ENCODE measurements at places on chromosomes 4 and X.

GRCh38 chr4:148166132-148166591, 276.1 kb downstream of the NR3C2 start:
- DNase-seq = no peak

GRCh38 chr4:57305836-57306235, 195.7 kb upstream of the IGFBP7 start:
- no peak for DNase-seq

GRCh38 chrX:107675823-107676555, 47.7 kb downstream of the PRPS1 start:
- DNase-seq = peak; percentile 12

GRCh38 chr4:118282692-118283091, 70.1 kb downstream of the PRSS12 start:
- peak; percentile 44 for DNase-seq

- DNase-seq = no peak
Measured at GRCh38 chr4:182276210-182277109, 33.3 kb downstream of the TENM3 start.

- DNase-seq = no peak
Measured at GRCh38 chr4:3729882-3730226, 36.3 kb upstream of the ADRA2C start.

DNA sequence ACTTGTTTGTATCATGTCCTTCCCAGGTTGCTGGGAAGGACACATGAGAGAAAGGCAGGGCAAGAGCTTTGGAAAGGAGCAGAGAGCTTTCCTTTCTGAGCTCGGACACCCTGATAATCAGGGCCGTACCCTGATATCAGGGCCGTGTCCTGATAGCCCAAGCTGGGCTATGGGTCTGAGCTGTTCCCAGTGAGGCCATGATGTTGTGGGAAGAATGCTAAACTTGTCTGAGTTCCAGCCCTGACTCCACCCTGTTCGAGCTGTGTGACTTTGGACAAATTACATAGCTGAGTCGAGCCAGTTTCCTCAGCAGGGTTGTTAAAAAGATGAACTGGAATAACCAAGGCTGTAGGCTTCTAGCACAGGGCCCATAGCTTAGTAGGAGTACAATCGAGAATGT, 3.3 kb upstream of the CXCR3 start:
- no peak for DNase-seq

DNA sequence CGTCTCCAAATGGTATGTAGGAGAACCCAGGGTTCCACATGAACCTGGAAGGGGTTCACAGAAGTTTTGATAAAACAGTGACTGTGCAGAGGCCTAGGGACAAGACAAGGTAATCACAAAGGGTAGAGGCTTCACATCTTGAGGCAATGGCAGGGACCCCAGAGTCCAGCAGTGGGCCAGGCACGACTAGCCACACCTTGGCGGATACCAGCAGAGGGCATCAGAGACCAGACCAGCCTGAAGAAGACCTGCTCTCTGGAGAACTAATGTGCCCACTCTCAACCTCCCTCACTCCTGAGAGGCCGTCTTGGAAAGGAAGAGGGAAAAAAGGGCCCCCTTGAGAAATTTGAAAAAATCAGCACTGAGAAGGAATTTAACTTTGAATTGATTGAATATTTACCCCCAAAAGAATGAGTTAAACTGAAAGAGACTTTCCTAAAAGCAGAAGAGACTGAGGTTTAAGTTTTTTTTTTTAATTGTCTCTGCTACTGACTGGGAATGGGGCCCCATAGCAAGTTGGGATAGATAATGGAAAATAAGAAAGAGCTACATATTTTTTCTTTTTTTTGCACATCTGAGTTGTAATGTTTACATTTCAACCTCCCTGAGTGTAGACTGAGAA, 243.8 kb upstream of the JADE1 start:
- DNase-seq = no peak

- DNase-seq = no peak
Measured at GRCh38 chr4:82561786-82562563, at the start of gene TMEM150C. TSS of gene TMEM150C (minus strand) at chr4:82561988. CDS start at chr4:82504657, 57,331 bp downstream.

DNA sequence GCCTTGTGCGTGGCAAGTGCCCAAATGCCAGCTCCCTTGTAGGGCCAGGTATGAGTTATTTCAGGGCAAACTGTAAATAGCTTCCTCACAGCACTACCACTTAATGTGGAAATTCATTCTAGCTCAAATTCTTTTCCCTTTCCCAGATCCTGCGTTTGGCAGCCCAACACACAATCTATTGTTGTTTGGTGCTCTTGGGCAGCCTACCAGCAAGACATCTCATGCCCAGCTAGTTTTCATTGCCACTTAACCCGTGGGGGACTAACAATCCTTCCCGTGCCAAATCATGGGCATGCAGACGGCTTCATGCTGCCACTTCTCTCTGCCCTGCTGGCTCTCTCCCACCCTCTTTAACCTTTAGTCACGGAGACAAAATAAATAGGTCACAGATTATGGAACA, 454.2 kb downstream of the GRIA2 start:
- DNase-seq = no peak

GRCh38 chr4:10082459-10083272, 33.9 kb downstream of the WDR1 start:
- no peak for DNase-seq

GRCh38 chr4:38309471-38309870, 349.3 kb downstream of the PTTG2 start:
- DNase-seq = no peak

- peak; percentile 83 for DNase-seq
Measured at GRCh38 chr4:56723201-56723605, 42.1 kb upstream of the HOPX start.

- DNase-seq = no peak
Measured at GRCh38 chrX:90617710-90618325, 696.1 kb downstream of the TGIF2LX start.

- peak; percentile 75 for DNase-seq
Measured at GRCh38 chrX:45851434-45851991, 650.8 kb upstream of the DIPK2B start.

DNA sequence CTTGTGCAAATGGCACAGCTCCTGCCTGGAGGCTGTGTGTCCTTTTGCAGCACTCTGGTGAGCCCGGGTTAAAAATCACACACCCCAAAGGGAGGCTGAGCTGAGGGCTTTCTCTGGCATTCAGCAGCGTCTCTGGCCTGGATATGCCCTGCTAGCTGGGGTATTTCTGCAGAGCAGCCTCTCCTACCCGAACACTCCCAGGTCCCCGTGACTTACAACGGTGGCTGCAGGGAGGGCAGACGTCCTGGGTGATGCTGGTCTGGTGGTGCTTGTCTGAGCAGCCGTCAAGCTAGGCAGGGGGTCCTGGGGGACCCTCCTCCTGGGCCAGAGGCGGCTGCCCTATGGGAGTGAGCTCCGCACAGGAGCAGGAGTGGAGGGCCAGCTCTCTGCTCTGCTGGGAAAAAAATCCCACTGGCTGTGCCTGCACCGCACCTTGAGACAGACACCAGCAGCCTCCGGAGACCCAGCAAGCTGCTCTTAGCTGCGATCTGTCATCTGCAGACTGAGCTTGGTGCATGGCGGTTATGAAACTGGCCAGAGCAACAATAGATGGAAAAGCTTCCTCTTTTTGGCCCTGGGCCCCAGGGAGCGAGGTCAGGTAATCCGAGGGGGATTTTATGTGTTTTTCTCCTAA, 41.3 kb upstream of the ASMTL start:
- DNase-seq = no peak

GRCh38 chr4:144716778-144717177, 70.8 kb downstream of the HHIP start:
- DNase-seq = no peak

DNA sequence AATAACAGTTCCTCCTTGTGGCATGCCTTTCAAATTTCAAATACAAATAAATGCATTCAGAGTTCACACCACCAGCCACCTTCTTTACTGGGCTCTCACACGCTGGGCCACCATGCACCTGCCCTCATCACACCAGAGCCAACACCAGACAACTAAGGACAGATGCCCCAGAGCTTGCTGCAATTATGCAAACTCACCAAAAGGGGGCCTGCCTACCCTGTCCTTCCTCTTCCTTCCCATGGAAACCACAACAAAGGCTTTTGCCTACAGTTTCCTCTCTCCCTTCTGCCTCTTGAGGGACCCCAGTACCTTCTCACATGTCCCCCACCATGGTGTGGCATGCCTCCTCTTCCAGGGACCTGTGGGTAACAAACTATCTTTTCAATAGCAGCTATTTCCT, 1333.9 kb upstream of the TENM3 start:
- DNase-seq = no peak

GRCh38 chrX:17939724-17940123, 78.6 kb upstream of the RAI2 start:
- no peak for DNase-seq

DNA sequence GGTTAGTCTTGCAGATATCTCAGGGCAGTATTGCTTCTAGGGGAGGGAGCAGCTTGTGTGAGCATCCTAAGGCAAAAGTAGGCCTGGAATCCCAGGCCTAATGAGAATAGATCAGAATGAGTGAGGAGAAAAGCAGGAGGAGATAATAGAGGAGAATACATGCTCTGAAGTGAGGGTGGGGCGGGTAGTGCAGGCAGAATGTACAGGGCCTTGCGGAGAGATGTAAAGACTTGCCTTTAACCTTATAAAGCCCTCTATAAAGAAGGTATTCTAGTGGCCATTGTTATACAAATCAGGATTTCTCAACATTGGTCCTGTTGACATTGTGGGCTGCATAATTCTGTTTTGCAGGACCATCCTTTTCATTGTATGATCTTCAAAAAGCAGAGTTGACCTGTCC, 855.3 kb downstream of the PCDH7 start:
- no peak for DNase-seq

GRCh38 chrX:116417214-116417613, 19.2 kb upstream of the SLC6A14 start:
- DNase-seq = no peak

DNA sequence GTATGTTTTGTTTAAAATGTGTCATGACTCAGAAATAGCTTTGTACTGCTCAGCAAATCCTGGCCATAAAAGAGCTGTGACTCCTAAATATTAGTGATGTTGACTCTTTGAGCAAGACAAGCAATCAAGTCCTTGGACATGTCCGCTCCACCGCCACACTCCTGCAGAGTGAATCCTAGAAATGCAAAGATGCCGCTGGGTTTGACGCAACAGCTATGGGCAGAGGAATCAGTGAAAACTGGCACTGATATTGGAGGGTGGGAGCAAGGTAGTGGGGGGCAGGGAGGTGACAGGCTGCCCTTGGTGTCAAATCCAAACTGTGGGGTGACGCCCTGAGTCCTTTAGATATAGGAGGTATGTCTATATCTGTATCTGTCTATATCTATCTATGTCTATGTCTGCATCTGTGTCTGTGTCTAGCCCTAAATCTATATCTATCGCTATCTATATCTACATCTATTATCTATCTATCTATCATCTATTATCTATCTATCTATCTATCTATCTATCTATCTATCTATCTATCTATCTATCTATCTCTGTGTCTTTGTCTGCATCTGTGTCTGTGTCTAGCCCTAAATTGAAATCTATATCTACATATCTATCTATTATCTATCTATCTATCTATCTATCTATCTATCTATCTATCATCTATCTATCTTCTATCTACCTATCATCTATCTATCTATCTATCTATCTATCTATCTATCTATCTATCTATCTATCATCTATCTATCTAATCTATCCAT, 129.7 kb downstream of the CPE start:
- DNase-seq = no peak

- no peak for DNase-seq
Measured at GRCh38 chr4:184441461-184442313, 32.7 kb downstream of the IRF2 start.

- peak; percentile 20 for DNase-seq
Measured at GRCh38 chrX:131068945-131069719, 11.0 kb downstream of the ARHGAP36 start.

GRCh38 chr4:44231006-44231405, 217.6 kb downstream of the KCTD8 start:
- DNase-seq = no peak

GRCh38 chrX:11665168-11666111, at the start of gene ARHGAP6:
TSS of gene ARHGAP6 (minus strand) at chrX:11665920. CDS start at chrX:11664828, 1,092 bp downstream.
- DNase-seq = no peak

DNA sequence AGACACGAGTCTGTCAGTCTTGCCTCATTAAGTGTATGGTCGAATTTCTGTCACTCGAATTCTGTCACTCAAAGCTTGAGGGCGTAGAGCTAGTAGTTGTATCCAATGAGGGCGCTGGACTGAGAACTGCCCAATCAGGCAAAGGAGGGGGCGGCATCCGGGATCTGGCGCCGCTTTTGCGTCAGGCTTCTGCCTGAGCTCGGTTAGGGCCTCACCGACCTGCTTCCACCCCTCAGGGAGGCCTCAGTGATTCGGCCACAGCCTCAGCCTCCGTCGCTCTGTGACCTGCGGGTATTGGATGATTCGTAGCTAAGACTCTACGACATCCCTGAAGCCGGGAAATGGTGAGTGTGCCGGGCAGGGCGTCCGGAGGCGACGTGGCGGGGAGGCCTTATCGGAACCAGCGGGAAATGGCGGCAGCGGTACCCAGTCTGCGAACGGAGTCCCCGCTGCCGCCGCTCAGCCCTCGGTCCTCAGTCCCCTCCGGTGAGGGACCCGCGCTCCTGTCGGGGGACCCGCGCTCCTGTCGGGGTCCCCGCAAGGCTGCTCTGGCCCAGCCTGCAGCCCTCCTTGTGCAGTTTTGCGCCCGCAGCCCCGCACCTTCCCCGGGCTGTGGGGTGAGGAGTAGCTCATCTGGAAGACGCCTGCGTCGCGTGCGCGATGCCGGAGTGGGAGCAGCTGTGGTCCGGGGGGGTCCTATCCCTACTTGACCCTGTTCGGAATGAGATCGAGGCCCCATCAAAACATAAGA, 88.3 kb downstream of the ZNF718 start:
- no peak for DNase-seq

GRCh38 chr4:161714022-161714751, 449.6 kb downstream of the FSTL5 start:
- no peak for DNase-seq

DNA sequence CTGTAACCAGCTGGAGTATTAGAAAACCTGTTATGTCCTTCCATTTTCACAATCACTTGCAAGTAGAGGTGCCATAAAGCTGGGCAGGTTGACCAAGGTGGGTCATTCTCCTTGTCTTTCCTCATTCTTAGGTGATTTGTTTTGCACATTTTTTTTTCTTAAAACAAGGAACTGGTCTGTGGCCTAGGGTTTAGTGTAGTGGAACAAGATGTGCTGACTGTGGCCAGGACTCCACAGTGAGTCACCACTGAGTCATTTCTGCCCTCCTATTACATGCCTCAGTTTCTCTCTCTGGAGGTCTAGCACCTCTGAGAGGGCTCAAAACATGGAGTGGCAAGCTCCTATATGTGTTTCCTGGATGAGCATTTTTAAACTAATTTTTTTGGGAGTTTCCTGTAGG, 355.9 kb downstream of the GPM6A start:
- no peak for DNase-seq

- DNase-seq = no peak
Measured at GRCh38 chrX:68438575-68438974, 5.3 kb upstream of the OPHN1 start.

DNA sequence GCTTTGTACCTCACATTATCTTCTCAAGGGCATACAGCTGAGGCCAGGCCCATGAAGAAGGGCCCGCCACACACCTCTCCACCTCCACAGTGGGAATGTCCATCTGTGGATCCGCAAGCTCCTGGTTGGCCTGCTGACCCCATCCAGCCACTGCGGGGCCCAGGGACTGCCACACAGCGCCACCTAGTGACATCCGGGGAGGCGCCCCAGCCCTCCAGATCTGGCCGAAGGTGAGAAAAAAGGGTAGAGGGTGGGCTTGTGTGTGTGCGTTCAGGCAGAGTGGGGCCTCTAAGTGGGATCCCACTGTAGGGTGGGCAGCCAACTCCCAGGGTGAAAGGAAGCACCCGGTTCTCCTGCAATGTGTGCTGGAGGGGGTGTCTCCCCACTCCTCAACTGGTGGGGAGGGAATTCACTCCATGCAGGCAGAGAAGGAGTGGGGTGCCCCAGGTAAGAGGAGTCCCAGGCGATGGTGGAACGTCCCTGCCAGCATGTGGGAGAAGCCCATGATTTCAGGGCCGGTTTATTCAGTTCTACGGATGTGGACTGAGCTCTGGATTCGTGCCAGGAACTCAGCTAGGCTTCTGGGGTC, 117.3 kb downstream of the ENPP6 start:
- DNase-seq = peak; percentile 12
